Naive B cell (primary cell): ENCODE measurements at places on chromosomes 16 and 17. TPM values are rescaled to one million over a fixed set of nuclear protein-coding genes. Genes with fewer than 3 reads are reported as not detected.

- no peak for DNase-seq
Observed at GRCh38 chr17:29129731-29130130, 50.5 kb downstream of the MYO18A start.

The SLC5A11 gene
- not detected for polyA plus RNA-seq

GRCh38 chr17:39579318-39580081, 28.2 kb downstream of the NEUROD2 start:
- no peak for DNase-seq

DNA sequence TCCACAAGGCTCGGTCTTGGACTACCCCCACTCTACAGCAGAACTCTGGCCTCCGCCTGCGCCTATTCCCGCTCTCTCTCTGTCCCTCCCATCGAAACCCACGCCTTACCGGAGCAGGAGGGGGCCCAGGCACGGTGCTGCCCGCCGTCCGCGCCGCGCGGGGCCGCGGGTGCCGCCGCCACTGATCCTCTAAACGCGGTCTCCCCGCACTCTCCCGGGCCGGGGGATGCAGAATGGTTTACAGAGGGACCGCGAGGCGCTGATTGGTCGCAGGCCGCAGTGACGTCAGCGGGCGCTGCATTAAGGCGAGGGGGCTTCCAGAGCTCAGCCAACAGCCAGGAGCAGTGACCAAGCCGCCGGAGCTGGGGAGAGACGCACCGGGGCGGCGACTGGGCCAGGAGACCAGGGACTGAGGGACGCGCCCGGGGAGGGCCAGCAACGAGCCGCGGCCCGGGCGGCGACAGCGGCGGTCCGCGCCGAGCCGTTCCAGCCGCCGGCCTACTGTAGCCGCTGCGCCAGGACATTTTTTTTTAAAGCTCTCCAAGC, 747 bp upstream of the LHX1 start:
- no peak for DNase-seq

DNA sequence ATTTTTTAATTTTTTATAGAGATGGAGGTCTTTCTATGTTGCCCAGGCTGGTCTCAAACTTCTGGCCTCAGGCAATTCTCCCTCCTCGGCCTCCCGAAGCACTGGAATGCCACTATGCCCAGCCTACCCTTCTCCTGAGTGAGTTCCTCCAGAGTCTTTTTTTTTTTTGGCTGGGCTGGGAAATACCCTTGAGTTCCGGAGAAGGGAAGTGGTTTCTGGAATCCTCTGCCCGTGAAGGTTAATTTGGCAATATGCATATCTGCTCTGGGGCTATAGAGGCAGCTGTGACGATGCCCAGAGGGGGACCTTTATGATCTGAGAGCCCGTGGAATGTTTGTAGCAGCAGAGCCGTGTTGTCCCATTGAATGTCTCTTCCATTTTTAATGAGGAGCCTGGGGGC, 217.5 kb downstream of the RBFOX1 start:
- DNase-seq, result no peak

DNA sequence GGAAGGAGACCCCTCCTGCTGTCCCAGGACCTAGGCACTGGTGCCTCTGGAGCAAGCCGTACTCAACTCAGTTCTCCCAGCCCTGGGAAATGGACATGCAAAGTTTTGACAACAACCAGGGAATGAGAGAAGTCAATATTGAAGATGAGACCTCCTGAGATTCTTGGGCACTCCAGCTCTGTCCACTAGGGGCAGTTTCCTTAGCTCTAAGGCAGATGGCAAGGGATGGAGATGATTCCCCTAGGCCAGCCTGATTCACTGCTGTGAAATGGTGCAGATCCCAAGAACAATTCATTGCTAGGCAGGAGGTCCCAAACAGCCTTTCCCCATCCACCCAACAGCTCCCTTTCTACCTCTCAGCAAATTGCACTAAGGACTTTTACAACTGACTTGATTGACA, 20.5 kb upstream of the SDR42E2 start:
- no peak for DNase-seq

DNA sequence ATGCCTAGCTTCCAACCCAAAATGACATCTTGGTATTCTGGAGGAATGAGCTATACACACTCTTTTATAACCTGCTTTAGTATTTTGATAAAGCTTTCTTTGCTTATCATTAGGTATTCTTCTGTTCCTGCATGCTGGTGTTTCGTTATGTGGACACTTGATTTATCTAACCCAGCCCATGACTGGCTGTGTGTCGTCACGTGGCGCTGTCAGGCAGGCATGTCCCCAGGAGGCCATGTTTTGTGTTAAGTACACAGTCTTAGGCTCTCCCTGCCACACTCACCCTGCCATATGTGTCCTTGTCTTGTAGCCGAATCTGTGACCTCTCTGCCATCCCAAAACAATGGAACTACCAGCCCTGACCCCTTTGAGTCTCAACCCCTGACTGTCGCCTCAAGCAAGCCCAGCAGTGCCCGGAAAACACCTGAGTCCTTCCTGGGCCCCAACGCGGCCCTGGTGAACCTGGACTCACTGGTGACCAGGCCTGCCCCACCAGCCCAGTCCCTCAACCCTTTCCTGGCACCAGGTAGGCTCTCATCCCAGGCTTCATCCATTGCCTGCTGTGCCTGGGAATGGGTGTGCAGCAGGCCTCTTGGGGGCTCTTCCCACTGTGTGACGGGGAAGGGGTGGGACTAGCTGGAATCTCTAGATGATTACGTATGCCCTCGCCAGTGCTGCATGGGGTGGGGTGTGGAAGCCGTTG, 30.8 kb downstream of the B9D1 start:
- DNase-seq, result no peak

- no peak for DNase-seq
Observed at GRCh38 chr17:58275417-58275816, 5.3 kb downstream of the MPO start.

The CSH1 gene
- not detected for polyA plus RNA-seq

DNA sequence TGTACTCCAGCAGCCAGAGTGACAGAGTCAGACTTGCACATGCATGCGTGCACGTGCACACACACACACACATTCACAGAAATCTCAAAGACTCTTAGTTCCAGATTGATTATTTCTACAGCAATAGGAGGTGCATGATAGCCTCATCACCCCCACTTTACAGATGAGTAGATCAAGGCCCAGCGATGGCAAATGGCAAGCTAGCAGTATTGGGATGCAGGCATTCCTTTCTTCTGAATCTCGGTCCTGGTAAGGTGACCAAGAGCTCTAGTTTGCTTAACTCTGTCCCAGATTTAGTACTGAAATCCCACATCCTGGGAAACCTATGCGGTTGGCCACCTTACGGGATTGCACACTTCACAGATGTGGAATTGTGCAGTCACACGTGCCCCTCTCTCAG, 38.6 kb downstream of the ITGAM start:
- DNase-seq, result no peak

The RGS11 gene
- polyA plus RNA-seq, result not detected
